ENCODE measurements at places on chromosomes 12 and 14. TPM values are rescaled to one million over a fixed set of nuclear protein-coding genes. Genes with fewer than 3 reads are reported as not detected.

MYF5 gene
- not detected for total RNA-seq

GAS2L3 gene
- 33.3 TPM for total RNA-seq

ERBB3 gene
- 1.1 TPM for total RNA-seq

CIROP gene
- total RNA-seq: not detected

KRT2 gene
- not detected for total RNA-seq

DDX47 gene
- total RNA-seq: 63.6 TPM

B4GALNT3 gene
- 0.36 TPM for total RNA-seq
